ENCODE measurements at places on chromosomes 1 and 21.

DNA sequence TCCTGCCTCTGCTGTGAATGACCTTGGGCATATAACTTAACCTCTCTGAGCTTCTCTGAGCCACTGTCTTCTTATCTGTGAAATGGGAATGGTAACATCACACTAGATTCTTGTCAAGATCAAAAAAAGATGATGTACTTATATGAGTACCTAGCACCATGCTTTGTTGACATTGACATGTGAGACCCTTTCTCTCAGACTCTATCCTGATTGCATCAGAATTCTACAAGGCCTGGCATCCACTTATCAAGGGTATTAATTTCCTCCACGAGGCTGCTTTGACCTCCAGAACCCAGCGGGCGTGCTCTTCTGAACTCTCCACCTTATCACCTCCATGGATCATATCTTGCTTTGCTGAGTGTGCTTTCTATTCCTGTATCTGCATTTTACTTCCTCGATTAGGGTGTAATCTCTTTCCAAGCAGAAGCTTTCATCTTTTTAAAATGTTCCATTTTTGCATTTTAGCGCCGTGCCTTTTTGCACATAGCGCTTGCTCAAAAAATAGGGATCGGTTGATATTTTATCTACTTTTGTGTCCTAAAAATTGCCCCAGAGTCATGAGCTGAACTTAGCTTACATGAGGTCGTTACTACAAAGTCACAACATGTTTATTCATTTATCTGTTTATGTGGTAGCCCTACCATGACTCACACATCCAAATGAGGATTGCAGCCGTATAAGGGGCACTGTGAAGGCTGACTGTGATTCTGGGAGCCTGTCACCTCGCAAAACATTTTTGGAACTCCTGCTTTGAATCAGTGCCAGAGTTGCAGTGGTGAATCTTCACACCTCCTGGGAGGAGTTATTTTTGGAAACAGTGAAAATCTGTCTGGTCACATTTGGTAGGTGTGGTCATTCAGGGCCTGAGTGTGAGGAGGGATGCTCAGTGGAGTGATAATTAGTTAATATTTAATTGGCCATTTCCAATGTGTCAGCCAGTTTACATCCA is 63.2 kb downstream of the IER5 start:
- DNase-seq = no peak

GRCh38 chr1:190599670-190600069 is 122.0 kb upstream of the BRINP3 start:
- DNase-seq = no peak

- no peak for DNase-seq
These were observed 14.0 kb upstream of the SYNC start for GRCh38 chr1:32716312-32717148.

DNA sequence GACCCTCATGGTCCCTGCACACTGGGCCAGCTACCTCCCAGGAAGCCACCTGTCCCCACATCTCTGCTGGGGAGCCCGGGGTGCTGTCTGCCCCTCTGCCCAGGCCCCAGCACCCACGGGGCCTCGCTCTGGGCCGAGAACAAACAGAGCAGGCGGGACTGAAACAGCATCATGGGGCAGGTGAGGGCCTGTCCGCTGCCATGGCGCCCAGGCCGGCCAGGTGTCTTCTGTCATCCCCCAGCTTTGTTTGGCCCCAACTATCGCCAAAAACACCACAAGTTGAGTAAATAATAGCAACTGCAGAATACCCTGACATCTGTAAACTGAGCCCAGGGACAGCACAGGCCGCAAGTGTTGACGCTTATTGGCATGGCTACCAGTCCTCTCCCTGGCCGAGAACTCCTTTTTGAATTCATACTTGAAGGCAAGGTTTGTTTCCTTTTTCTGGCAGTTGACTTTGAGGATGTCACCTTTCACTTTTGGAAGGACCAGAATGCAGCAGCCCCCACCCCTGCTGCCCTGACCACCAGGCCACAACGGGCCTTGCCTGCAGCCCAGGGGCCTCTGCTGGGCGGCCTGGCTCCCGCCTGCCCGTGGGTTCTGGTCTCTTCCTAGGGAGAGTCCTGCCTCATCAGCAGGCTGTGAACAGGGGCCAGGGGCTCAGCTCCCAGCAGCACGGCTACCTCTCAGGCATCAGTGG is 152.7 kb downstream of the CASZ1 start:
- no peak for DNase-seq

DNA sequence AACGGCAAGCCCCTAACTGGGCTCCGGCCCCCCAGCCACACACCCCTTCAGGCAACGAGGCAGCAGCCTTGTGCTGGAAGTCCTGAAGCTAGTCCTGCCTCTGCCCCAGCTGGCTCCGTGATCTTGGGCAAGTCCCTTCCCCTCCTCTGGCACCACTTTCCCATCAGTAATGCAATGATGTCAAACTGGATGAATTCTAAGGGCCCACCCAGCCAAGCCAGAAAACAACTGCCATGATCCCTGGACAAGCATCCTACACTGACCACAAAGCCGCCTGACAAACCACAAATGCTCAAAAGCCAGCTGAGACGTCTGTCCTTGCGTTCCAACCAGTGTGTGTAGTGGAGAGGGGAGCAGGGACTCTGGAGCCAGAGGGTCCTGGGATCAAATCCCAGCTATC is 26.8 kb downstream of the IFFO2 start:
- no peak for DNase-seq

DNA sequence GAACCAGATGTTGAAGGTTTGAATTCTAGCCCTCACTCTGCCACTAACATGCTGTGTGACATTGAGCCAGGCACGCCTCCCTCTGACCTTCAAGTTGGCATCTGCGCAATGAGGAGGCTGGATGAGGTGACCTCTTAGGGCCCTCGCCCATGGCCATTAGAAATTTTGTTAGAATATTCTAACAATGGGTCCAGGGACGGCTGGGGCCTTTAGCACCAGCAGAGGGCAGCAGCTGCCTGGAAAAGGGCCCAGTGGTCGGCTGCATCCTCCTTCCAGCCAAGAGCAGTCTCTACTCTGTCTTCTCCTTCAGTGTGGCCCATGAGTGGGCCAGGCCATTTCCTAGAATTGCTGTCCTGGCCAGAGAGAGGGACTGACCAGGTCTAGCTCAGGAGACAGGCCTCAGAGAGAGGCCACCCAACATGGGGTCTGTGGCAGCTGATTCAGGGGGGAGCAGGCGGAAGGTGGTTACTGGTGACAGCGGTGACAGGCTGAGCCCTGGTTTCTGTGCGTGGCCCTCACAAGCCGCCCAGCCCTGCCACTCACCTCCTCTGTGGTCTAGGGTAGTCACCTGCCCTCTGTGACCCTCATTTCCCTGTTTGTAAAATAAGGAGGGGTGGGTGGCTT is 101.3 kb upstream of the ACTL8 start:
- DNase-seq = no peak

- DNase-seq = no peak
These were observed 21.7 kb upstream of the ANKRD13C start for GRCh38 chr1:70376196-70376595.

GRCh38 chr1:65250826-65251225 is 58.5 kb upstream of the DNAJC6 start:
- DNase-seq = no peak

GRCh38 chr1:208036918-208037766 is 126.2 kb upstream of the CD34 start:
- DNase-seq = no peak

DNA sequence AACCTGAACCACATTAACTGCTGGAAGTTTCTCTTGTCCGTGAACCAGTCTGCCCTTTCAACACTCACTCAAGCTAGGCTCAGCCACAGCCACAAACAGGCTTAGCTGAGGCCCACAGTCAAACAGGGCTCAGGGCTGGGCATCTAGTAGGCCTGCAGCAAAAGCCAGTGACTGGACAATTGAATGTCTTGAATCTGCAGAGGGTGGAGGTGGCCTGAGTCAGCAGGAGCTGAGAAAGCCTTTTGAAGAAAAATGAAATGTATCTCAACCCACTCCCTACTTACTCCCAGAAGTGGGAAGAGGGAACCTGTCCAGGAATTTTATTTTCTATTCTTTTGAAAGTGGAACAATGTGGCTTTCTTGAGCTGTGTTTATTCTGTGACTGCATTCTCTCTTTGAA is 95.4 kb downstream of the PTPRU start:
- no peak for DNase-seq

DNA sequence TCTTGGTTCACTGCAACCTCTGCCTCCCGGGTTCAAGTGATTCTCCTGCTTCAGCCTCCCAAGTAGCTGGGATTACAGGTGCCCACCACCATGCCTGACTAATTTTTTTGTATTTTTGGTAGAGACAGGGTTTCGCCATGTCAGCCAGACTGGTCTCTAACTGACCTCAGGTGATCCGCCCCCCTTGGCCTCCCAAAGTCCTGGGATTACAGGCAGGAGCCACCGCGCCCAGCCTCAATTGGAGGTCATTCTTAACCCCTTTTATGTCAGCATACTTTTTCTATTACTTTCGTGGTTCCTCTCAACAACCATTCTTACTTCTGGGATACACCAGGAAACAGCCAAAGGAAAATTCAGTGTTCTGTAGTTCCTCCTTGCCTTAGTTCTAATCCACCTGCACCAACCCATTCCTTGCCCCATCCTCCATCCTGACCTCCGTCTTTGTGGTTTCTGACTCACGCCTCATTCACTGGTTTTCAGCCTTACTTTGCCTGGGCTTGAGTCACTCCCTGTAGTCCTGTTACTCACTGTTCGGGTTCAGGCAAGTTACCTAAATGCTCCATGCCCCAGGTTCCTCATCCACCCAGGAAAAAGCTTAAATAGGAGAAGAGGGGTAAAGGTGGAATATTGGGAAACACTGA is 12.9 kb upstream of the BCL10 start:
- DNase-seq = peak; percentile 61

DNA sequence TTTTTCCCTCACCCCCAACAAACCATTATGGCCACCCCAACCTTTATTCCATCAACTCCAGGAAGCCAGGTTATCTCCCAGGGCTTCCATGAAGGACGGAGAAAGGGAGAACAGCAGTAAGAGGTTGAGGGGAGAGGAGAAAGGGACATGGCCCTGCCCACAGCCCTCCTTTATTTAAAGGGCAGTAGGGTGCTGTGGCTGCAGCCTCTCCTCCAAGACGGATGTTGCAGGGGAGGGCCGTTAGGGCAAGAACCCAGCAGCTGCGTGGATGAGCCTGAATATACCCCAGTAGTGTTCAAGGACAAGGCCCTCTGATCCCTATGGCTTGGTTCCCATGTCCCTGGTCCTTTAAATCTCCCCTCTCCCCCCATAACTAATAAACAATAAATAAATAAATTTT is 5.9 kb downstream of the RXFP4 start:
- no peak for DNase-seq

Measured in AG09309 (cell line).